ENCODE measurements at places on chromosomes 6 and 20.

- no peak for DNase-seq
Measured at GRCh38 chr6:52285177-52286068, 881 bp upstream of the MCM3 start.

- no peak for DNase-seq
Measured at GRCh38 chr6:49326347-49326746, 136.7 kb downstream of the MMUT start.

GRCh38 chr6:112787371-112787770 lies 440.2 kb downstream of the RFPL4B start:
- no peak for DNase-seq

DNA sequence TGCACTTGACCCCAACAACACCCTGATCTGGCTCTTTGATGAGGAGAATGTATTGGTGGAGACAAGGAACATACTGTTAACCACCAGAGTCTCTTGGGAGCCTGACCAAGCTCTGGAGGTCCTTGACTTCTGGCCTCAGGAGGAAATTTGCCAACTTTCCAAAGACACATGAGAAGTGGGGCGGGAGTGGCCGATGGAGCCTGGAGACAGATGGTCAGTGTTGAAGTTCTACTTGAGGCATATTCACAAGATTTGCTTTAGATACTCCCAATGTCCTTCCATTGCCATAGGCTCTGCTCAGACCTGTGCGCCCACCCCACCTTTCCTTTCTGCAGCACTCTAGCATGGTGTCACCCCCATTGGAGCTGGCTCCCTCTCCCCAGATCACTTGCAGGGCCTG lies 241.0 kb downstream of the SLC24A3 start:
- DNase-seq = no peak

DNA sequence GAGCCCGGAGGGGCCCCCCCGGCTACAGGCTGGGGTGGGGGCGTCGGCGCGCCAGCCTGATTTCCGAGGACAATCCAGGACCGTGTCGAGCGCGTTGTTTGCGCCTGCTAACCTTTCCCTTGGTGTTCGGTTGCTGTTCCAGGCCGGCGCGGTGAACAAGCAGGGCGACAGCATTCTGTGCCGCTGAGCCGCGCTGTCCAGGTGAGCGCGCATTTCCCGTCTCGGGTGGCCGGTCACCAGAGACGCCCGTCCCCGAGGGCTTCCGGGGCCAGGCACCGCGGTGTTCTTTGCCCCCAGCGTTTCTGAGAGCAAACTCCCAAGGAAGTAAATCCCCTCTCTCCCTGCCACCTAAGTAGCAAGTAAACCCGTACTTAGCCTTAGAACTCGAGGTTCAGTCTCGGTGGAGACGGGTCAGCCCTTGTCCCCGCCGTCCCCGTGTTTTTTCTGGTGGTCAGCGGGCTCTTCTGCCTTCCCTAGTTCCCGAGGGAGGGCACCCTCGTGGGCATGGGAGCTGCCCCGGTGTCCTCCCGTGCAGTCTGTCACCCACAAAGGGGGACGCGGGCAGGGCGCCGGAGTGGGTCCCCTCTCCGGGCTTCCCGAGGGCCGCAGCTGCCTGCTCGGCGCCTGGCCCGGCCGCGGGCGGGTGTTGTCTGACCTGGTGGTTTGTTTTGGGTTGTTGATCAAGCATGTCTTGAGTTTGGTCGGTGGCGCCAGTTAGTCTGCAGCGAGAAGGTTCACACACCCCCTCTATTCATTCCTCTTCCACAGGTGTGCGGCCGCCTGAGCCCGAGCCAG lies 1.5 kb downstream of the ID4 start:
- no peak for DNase-seq

DNA sequence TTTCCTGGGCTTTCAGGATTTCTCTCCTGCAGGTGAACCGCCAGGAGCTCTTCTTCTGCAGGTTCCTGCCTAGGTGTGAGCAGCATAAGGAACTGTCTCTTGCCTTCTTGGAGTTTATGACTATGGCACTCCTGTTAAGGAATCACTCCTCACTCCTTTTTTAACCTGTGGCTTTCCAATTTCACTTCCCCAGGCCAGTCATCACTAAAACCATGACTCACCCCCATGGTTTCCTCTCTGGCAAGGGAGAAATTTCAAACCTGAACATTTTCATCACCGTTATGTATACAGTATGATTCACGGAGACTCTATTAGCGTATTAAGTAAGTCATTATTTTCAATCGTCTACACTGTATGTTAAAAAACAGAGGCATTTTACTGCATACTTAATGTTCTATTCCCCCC lies 78.2 kb upstream of the ARID1B start:
- DNase-seq = no peak

DNA sequence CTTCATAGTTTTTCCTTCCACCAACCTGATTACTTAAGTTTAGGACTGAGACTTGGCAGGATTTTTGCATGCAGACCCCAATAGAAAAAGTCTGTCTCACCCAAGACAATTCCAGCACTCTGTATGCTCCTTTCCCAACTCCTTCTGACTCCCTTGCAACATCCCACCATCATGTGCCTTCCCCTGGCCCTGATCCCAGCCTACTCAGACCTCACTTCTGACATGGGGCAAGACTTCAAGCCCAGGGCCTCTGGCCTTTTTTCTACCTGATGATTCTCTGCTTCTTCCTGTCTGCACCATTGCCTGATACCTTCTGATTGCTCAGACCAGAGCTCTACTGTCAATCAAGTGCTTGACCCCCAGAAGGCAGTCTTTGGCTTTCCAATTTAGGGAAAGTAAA lies 96.6 kb downstream of the HAO1 start:
- DNase-seq = no peak

DNA sequence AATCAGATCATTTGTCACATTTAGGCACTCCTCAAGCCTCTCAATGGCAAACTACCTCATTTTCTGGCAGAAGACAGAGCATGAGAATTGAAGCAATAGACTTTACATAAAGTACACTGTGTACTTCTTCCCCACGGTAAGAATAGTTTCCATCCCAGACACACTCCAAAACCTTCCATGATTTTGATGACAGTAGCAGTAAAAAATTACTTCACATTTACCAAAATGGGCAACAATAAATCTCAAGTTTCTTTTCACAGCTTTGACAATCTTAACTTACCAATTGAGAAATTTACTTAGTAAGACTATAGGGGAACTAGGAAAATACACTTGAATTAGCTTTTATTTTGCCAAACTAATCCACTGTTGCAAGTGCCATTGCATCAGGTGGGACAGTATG lies 353.8 kb downstream of the HAO1 start:
- no peak for DNase-seq

DNA sequence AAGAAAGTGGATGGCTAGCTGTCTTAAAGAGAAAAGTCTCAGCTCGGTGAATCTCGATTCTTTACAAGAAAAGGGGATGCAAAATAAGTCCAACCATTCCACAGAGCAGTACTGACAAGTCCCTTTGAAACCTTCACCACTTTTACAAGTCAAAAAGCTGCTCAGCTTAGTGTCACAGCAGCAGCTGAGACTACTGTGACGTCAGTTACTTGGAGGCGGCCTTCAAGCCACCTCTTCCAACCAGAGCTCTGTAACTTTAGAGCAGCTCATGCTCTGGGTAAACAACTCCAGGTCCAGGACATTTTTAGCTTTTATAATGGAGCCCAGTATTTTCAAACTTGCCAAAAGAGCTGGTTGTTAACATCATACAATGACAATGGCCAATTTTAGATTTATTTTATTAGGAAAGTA lies at the start of gene KIAA0408:
TSS of gene KIAA0408 (minus strand) at position 159 of the 411 bp plus-strand sequence. CDS start 5,408 bp downstream, outside the sequence.
- DNase-seq = no peak

DNA sequence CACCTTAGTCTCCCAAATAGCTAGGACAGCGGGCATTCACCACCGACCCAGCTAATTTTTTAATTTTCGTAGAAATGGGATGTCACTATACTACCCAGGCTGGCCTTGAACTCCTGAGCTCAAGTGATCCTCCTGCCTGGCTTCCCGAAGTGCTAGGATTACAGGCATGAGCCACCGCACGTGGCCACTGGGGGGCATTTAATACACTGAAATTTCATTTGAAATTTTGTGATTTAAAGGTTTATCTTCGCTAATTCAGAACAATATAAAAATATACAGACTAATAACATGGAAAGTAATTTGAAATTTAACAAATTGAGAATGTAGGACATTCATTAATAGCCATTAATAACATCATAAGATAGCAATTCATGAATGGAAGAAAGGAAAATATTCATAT lies 20.5 kb upstream of the TBC1D32 start:
- no peak for DNase-seq

DNA sequence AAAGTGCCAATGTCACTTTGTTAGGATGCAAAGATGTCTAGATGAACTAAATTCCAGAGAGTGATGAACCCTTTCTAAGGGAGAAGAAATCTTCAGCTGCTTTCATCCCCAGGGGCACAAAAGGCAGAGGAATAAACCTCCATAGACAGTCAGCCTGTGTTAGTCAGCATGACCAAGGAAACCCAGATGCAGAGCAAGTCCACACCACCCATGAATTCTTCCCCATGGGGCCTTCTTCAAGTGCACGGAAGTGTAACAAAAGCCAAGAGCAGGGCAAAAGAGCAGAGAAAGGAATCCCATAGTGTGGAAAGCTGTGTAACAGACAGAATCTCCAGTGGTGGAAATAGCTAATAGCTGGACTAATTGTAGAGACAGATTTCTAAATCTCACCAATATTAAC lies 50.0 kb downstream of the DCDC2 start:
- DNase-seq = no peak
